ENCODE measurements at places on chromosomes 2 and 18.

DNA sequence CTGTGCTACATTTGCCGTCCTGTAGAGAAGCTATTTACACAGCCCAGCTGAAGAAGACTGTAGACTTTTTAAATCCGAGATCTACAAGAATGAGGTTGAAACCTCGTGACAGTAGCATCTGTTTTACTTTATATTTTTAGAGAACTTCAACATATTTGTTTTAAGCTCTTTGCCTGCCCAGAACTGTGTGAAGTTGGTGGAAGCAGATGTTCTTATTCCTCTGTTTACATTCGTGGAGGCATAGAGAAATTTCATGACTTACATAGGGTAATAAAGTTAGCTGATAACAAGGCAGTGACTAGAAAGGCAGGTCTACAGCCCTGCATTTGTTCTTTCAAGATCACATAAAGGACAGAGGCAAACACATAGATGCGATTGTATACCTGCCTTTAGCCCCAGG, 47.0 kb upstream of the MAP3K20 start:
- DNase-seq: no peak

DNA sequence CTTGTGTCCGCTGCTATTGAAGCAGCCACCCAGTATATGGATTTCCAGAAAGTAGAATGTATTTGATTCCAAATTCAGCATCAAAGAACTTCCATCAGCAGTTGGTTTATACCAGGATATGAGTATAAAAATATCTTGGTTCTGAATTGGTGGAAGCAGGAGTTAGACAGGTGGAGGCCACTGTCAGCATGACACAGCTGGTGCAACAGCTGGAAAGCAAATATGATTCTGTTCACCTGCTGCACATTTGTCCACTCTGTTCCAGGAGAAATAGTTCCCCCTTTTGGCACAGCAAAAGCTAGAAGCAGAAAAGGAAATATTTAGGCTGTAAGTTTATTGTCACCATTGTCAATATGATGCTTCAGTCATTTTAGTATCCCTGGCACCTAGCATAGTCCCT, 41.2 kb downstream of the KIAA2012 start:
- no peak for DNase-seq

DNA sequence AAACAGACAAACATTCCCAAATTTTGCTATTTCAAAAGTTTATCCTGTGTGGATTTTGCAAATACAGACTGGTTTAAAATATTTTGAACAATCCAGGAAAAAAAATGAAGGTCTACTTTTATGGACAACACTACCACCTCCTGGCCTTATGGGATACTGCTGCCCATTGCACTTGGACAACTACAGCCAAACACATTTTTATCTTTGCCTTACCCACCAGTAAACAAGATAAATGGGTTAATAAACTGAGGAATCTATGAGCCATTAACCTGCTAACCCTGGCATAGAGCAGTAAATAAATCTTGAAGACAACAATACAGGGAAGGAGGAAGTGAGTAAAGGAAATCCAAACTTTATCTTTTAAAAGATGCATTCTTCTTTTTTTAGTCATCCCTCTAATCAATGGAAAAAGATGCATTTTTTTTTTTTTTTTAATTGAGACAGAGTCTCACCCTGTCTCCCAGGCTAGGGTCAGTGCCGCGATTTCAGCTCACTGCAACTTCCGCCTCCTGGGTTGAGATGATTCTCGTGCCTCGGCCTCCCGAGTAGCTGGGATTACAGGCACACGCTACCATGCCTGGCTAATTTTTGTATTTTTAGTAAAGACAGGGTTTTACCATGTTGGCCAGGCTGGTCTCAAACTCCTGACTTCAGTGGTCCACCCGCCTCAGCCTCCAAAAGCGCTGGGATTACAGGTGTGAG, 2.1 kb upstream of the SPIRE1 start:
- DNase-seq: peak; percentile 62

- DNase-seq: peak; percentile 47
Measured at GRCh38 chr2:134258684-134259388, 5.0 kb downstream of the MGAT5 start.

GRCh38 chr2:67670747-67671183, 273.6 kb downstream of the ETAA1 start:
- no peak for DNase-seq

GRCh38 chr2:196528486-196529223, 110.9 kb upstream of the CCDC150 start:
- DNase-seq: no peak

DNA sequence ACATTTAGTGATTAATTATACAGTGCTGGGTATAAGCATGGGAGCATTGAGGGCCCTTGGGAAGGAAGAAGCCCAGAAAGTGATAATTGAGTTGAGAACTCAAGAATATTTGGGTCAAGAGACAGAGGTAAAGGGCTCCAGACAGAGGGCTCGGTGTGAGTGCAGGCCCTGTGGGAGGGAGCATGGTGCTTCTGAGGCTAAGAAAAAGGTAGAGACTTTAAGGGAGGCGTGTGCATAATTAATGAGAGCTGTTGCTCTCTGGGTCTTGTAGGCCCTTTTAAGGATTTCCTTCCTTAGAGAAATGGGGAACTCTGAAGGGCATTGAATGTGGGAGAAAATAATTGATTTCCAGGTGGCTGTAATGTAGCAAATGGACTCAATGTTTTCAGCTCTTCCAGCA, 735.0 kb upstream of the POU3F3 start:
- DNase-seq: no peak

DNA sequence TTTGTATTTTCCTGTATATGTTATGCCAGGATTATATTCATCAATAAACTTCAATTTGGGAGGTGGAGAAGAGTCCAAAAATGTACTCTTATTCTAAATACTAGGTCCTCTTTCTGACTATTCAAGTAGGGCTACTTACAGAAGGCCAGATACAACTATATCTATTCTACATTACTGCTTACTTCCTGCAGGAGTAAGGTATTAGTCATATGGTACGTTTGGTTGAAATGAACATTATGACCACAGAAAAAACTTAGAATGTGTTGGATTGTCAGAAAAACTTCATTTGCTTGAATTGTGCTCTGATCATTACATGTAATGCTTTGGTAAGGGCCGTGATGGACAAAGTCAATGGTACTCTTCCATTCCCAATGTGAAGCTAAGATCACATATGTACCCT, 35.0 kb downstream of the STAT4 start:
- DNase-seq: no peak

DNA sequence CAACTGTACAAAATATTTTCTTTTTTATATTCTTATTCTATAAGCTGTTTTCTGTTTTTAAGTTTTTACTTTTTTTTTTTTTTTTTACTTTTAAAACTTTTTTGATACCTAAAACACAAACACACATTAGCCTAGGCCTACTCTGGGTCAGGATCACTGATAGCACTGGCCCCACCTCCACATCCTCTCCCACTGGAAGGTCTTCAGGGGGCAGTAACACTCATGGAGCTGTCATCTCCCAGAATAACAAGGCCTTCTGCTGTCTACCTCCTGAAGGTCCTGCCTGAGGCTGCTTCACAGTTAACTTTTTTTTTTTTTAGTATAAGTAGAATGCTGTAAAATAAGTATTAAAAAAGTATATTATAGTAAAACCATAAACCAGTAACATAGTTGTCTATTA, 415.1 kb downstream of the PTPRM start:
- no peak for DNase-seq

GRCh38 chr2:51153236-51153635, 121.3 kb upstream of the NRXN1 start:
- DNase-seq: no peak

DNA sequence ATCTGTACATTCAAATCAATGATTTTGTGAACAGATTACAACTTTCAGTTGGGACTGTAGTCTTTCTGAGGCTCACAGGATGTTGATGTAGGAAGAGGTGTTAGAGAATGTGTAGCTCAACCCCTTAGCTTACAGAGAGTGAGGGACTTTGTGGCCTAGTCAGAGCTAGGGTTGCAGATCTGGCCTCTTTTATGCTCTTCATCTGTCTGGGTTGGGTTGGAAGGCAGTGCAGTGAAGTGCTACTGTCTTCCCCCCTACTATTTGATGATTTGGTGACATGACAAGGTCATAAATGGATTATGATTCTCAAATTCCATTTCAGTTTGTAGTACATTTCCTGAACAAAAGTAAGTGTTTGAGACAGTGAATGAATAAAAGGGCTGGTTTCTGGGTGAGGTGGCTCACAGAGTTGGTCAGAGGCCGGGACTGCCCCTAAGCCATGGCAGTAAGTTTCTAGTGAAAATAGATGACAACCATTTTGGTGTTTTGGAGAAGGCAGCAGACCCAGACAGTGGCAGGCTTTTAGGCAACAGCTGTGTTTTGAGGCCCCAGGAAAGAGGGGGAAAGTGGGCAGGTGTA, 21.6 kb downstream of the MAP4K4 start:
- DNase-seq: peak; percentile 69

- DNase-seq: no peak
Measured at GRCh38 chr18:11324956-11325882, 175.8 kb upstream of the PIEZO2 start.

GRCh38 chr2:21860907-21861306, 737.1 kb downstream of the TDRD15 start:
- no peak for DNase-seq

GRCh38 chr2:226580403-226580802, 219.2 kb downstream of the IRS1 start:
- no peak for DNase-seq

GRCh38 chr2:228827056-228827700, 443.9 kb downstream of the PID1 start:
- no peak for DNase-seq

- DNase-seq: no peak
Measured at GRCh38 chr2:101187131-101187530, 35.9 kb upstream of the TBC1D8 start.

- no peak for DNase-seq
Measured at GRCh38 chr2:181396256-181397123, 60.7 kb upstream of the ITGA4 start.

DNA sequence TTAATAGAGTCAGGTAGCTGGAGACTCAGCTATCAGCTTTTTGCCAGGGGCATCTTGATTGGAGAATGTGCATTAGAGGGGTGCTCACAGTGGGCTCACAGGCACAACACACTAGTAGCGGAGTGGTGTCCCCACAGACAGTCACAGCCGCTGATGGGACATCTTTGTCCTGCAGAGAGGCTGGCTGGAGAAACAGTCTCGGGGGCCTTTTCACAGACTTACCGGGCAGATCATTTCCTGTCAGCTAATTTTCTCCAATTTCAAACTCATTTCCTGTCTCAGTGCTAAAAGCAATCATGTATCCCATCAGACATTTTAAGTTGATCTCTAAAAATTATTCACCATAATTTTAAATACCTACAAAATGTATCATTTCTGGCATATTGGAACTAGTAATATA, 562.6 kb downstream of the DCDC2C start:
- DNase-seq: no peak

DNA sequence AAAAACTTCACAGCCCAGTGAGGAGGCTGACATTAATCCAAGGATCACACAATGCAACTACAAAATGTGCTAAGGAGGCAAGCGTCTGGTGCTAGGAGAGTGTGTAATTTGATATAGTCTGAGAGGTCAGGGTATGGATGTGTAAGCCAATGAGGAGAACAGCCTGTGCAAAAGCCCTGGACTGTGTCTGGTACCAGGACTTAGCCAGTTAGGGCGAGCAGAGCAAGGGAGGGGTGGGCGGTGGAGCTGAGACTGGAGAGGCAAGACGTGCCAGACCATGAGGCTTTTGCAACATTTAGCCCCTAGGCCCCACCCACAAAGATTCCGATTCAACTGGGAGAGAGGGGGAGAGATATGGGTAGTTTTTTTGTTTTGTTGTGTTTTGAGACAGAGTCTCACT, 33.5 kb upstream of the SPRED2 start:
- no peak for DNase-seq

GRCh38 chr2:176390276-176391147, 121.3 kb downstream of the MTX2 start:
- no peak for DNase-seq

DNA sequence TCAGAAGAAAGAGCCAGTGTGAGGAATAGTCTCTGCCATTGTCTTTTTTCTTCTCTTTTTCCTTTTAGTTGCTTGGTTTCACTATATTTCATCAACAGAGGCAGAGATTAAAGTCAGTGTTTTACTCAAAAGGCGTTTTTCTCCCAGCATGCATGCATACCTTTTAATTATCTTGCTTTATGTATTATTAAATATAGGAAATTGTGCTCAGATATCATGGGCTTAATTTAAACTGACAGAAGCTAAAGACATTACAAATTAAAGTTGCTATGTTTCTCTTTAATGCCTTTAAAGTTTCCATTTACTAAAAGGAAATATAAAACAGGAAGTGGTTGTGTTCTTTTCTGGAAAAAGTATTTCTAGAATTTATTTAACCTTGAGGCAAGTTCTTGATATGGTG, 223.3 kb upstream of the ATP5MC3 start:
- no peak for DNase-seq

GRCh38 chr2:11541693-11542274, 7.9 kb downstream of the GREB1 start:
- no peak for DNase-seq

- no peak for DNase-seq
Measured at GRCh38 chr18:76844742-76845477, 22.6 kb downstream of the ZNF236 start.

DNA sequence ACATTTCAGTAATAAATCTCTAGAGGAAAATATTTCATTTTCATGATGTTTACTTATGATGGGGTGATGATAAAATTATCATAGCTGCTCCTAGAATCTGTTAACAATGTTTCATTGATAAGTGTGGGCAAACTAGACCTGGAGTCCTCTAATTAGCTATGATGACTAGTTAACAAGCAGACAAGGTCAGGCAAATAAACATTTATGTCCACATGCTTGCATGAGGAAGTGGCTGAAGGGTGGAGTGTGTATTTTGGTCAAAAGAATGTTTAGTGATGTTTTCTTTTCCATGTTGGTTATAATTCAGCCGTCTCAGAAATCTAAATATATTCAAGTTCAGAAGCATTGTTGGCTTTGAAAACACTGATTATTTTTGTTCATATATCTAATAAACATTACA, 99.9 kb upstream of the FN1 start:
- no peak for DNase-seq

- DNase-seq: no peak
Measured at GRCh38 chr2:201888426-201888800, 82.1 kb downstream of the CDK15 start.

DNA sequence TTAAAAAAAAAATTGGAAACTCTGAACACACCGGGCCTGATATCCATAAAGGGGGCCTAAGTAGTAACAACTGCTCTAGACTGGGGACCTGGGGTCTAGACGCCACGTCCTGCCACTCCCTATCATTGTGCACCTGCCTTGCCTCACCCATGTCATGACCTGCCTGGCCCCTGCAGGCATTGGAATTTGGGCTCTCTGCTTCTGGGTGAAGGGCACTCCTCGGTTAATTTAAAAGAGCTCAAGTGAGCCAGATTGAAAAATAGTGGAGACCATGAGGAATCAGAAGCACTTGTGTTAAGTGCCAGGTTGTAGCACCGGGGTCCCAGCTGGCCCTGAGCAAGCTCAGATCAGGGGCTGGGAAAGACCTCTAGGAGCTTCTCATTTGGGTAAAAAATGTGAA, 48.1 kb downstream of the SLC4A1AP start:
- no peak for DNase-seq

DNA sequence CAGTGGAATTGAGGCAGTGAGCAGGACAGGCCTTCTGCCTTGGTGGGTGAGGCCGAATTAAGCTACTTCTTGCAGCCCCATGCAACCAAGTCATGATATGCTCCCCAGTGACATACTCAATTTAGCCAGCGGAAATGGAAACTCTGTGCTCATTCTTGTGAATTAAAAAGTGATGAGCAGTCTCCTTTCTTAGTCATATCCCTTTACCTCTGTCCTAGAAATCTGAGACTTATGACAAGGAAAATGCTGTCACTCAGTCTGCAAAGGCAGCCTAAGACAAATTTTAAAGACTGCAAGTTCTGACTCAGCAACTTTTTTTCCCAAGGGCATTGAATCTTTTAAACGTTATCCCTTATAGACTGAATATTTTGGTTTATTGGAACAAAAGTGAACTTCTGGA, 218.2 kb downstream of the SH3BP4 start:
- no peak for DNase-seq
